Activated CD8-positive, alpha-beta memory T cell treated with anti-CD3 and anti-CD28 coated beads for 4 hours (primary cell): ENCODE measurements at places on chromosomes 5 and 9.
A peak's percentile ranks its signal among the peaks of the same experiment; 100 is the strongest.

DNA sequence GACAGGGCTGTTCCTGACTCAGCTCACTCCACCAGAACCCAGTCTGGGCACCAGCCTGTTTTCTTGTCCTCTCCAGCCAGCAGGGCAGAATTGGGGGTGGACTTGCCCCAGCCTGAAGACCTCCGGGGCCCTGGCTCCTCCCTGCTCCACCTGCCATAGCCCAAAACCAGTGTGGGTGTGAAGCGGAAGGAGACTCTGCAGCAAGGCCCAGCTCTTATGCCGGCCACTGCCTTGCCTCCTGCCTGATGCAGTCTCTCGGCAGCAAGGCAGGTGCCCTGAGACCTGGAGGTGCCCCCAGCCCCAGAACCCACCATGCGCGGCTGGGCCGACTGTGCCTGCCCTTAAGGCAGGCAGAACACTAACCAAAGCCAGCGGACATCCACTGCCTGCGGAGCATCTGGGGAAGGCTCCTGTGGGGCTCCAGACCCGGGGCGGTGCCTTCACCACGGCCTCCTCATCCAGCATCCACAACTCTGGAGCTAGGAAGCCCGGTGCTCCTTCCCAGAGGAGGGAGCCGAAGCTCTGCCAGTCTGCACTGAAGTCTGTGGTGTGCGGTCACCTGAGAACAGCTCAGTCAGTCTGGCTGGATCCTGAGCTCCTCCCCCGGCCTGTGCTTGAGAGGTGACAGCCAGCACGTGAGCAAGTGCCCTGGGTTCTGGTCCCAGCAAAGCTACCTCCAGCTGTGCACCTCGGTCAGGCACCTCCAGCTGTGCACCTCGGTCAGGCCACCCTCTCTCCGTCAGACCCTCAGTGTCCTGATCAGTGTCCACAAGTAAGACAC is 116.7 kb downstream of the ADAMTS2 start:
- no peak for DNase-seq

- peak; percentile 51 for DNase-seq
These were observed 37.3 kb downstream of the FBXW2 start for GRCh38 chr9:120755810-120756434.

DNA sequence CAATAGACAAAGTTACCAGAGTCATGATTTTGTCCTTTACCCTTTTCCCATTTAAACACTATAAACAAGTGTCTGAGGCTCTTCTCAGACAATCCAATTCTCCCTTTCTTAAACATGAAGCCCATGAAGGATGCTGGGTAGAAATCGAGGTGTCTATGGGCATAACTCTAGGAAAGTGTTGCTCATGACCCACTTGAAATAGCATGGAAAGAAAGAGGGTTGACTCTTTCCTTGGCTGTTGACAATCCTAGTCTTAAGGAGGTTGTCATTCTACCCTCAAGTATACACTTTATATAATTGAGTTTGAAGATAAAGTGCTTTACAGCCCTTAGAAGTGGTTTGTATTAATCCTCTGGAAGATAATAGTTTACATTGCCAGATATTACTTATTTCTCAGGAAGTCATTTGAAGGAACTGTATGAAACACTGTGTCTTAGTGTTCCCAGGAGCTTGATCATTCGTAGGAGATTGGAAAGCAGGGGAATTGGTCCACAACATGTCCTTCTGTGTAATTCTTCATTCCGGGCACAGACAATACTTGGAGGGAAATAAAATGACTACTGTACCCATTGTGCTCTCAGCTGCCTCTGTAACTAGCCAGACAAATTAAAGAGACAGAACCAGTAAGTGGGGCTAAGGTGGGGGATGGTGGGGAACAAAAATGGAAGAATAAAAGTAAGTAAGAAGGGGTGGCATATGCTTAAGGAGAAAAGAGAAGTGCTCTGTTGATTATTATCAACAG is 1078.3 kb upstream of the DMAC1 start:
- DNase-seq = no peak

- no peak for DNase-seq
These were observed 107.9 kb downstream of the MEGF10 start for GRCh38 chr5:127398508-127398907.

GRCh38 chr5:3657364-3658022 is 61.9 kb downstream of the IRX1 start:
- no peak for DNase-seq

DNA sequence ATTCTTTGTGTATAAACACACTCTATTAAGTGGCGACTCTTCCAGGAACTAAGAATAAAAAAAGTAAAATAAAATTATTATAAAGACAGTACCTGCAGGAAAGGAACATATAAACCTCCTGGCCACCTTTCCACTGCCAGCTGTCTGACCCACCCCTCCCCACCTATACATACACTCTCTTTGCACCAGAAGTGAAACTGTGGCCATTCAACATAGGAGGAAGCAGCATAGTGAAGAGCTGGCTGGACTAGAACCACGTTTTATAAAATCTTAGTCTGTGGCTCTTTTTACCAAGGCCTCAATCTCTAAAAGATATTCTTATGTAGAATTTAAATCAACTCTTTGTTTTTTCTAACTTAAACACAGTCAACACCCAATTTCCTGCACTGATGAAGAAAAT is 289.6 kb downstream of the GABRB2 start:
- DNase-seq = no peak

DNA sequence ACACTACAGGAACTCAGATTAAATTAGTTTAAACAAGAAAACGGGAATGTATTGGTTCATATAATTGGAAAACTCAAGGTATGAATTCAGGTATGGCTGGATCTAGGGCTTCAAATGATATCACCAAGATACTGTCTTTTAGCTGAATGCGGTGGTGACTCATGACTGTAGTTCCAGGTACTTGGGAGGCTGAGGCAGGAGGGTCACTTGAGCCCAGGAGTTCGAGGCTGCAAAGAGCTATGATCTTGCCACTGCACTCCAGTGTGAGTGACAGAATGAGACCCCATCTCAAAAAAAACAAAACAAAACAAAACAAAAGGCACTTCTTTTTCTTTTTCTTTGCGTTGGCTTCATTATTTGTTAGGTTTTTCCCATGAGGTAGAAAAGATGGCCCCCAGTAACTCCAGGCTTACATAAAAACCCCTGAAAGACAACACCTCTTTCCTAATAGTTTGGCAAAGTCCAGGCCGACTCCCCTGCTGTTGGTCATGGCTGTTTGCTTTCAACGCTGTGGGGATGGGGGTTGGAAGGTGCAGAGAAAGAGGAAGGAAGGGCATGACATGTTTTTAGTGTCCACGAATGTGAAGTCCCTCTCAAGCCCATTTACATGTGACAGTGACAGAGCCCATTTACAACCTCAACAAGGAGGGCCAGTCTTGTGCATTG is 39.8 kb upstream of the CRB2 start:
- DNase-seq = no peak

DNA sequence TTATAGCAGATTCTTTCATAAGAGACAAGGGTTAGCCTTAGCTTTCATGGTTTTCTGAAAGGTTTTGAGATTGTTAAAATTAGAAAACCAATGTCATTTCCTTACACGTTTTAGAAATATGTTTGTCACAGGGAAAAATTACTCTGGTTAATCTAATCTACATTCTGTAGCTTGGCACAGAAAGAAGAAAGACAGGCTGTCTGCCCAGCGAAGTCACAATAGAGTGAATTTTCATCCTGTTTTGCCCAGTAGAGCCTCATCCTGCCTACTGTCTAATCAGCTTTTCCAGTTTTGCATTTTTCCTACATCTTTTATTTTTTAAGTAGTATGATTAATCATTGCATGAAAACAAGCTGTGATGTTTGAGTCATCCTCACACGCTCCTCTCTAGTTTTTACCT is 688.8 kb downstream of the MTRR start:
- no peak for DNase-seq

GRCh38 chr5:179224741-179225140 is 120.5 kb downstream of the ADAMTS2 start:
- DNase-seq = no peak

GRCh38 chr5:69211200-69211599 is 21.8 kb downstream of the CENPH start:
- DNase-seq = no peak

GRCh38 chr5:171797543-171797942 is 11.9 kb downstream of the SMIM23 start:
- no peak for DNase-seq

DNA sequence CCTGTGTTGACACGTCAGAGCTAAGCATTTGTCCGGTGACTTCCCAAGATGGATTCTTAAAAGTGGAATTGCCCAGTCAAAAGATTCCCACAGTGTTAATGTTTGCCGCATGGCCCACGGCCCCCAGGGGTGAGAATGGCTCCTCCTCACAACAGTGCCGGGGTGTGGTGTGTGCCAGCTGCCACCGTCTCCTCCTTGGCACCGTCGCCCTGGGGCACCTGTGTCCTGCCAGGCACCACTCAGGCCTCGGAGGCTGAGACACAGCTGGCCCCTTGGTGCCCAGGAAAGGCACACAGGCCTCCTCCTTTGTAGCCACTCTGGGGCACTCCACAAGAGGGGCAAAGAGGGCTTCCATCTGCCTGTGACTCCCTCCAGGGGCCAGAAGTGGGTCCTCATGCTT is 4.3 kb downstream of the KCNT1 start:
- DNase-seq = no peak

- no peak for DNase-seq
These were observed 647 bp upstream of the MEGF9 start for GRCh38 chr9:120714846-120715388.

- DNase-seq = no peak
These were observed 88.9 kb downstream of the LIFR start for GRCh38 chr5:38467353-38468040.

GRCh38 chr5:142697356-142698255 is 11.7 kb upstream of the FGF1 start:
- no peak for DNase-seq

GRCh38 chr5:52977264-52977897 is 11.8 kb upstream of the ITGA2 start:
- no peak for DNase-seq
